ENCODE measurements at places on chromosomes 2 and 18.

- no peak for DNase-seq
These were observed 402.3 kb downstream of the THSD7B start for GRCh38 chr2:137167651-137168050.

DNA sequence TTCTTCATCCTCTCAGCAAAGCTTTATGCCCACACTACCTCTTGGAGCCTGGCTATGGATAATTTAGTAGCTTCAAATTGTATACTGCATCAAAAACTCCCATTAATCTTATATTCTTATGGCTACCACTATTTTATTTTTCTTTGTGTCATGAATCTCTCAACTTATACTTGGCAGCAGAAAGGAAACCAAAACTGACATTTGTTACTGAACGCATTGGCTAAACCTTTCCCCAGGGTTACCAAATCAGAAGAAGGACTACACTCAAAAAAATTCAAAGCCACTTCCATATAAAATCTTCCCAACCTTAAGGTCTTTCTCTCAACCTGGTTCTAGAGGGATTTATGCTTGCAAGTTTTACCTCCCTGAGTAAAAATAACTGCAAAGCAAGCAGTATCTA, 97.0 kb upstream of the REG3G start:
- no peak for DNase-seq

DNA sequence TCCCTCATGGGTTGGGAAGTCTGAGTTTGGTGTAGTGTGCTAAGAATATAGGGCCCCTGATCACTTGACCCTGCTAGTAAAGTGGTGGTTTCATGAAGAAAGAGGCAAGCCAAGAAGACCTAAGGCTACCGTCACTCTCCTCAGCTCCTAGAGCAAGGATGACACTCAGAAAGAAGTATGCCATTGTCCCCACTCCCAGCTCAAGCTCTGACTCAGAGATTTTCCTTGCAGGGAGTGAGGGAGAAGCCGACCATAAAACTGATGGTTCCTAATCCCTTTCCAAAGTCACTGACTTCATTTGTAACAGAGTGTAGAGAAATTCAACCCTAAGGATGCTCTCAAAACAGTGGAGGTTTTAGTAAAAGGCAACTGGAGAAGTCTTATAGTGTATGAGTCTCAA, 80.9 kb downstream of the ICA1L start:
- no peak for DNase-seq

- no peak for DNase-seq
These were observed 38.6 kb downstream of the FAM124B start for GRCh38 chr2:224363281-224363680.

GRCh38 chr2:223214394-223215253, 162.6 kb downstream of the KCNE4 start:
- DNase-seq, result no peak

GRCh38 chr2:455913-456312, 168.0 kb upstream of the ALKAL2 start:
- no peak for DNase-seq

- no peak for DNase-seq
These were observed 19.8 kb upstream of the TCF4 start for GRCh38 chr18:55607773-55608172.

DNA sequence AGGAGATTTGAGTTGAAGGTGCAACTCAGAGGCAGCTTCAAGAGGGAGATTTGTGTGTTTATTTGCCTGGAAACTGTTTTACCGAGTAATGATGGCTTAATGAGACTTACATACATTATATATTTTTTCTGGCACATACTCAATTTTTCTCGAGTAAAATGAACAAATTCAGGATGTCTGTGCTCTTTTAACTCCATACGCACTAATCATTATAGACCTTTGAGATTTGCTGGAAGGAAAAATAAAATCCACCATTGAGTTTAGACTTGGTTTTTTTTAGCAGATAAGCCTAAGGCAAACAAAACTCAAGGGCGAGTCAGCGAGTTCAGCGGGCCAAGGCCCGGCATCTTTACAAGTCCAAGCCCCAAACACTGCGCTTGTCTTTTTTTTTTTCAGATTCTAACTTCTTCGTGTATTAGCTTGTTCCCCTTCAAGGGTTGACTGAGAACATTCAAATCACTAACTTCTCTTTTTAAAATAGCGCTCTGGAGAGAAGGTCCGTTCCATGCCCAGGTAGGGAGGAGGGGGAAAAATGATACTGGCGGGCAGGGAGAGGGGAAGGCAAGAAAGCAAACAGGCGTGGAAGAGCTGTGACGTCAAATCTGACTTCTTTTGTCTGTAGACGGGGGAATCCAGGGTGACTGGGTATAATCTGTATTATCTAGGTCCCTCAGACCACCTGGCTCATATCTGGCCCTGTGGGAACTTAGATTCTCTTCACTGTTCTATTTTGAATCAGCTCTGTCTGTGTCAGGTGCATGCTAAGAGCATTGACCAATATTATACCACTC, 72.7 kb upstream of the MAP3K20 start:
- DNase-seq, result no peak

DNA sequence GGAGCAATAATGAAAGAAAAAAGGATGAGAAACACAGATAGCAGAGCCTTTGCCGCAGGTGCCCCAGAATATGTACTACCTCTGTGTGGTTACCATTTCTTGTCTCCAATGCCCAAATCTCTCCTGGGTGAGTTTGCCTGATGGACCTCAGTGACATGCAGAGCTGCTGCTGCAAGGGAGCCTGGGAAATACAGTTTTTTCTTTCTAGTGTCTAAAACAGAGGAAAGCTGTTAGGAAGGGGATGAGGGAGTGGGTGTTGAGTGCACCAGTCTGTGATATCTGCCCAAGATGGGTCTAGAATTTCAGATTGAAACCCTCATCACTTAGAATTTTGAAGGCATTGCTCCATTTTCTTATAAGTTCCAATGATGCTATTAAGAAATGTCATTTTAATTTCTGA, 9.9 kb upstream of the MBOAT2 start:
- DNase-seq, result no peak

- DNase-seq, result peak; percentile 65
These were observed 2.4 kb upstream of the HOXD8 start for GRCh38 chr2:176126929-176127773.

DNA sequence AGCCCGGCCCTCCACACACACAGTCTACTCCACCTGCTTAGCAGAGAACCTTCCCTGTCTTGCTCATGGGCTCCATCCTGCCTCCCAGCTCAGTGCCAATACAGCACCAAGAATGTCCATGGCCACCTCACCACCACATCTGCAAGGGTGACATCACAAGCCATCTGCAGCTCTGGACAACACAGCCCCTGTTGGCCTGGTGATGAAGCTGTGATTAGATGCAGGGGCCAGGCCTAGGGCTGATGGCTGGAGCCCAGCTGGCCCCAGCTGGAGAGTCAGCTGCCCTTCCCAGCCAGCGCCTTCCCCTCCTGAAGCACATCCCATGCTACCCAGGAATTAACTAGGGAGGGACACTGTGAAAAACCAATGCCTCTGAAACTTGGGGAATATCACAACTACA, 91.1 kb downstream of the TTC32 start:
- DNase-seq, result no peak

GRCh38 chr2:216086207-216086893, 4.6 kb downstream of the TMEM169 start:
- DNase-seq, result no peak

DNA sequence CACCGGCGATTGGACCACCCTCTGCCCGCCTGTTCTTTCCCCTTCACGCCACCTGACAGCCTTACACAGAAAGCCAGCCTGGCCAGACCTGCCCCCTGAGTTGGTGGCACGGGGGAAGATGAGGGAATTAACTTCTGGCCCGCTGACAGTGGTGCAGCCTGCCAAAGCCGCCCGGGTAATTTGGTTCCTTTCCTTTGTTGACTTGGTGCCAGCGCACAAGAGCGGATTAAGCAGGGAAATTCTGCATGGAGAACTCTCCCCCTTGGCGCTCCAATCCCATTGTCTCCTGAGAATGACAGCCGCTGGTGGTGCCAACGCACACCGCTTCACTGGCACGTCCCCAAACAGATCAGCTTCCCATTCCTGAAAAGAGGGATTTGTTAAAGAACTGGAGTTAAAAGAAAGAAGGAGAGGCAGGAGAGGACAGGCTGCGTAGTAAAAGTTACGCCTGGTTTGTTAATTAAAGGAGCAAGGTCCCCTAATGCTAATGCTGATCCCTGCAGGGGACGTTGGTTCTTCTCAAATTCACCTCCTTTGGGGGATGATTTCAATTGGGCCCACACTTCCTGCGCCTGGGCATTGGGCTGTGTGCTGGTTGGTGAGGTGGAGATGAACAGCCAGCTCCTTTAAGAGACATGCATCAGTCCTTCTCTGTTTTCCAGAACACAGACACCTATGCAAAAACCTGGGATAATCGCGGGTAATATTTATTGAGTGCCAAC, 286.8 kb downstream of the MYCN start:
- no peak for DNase-seq

GRCh38 chr2:120840795-120841487, 105.3 kb downstream of the GLI2 start:
- no peak for DNase-seq

DNA sequence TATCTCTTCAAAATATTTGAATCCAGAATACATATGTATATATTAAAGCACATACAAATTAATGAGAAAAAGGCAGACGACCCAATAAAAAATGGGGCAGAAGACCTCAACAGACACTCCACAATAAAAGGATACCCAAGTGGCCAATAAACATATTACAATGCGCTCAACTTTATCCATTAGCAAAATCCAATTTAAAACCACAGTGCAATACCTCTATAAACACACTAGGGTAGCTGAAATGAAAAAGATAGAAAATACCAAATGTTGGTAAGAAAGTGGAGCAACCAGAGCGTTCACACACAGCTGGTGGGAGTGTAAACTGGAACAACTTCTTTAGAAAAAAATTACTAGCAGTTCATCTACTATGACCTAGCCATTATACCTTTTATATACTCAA, 75.3 kb downstream of the CCDC148 start:
- DNase-seq, result no peak

DNA sequence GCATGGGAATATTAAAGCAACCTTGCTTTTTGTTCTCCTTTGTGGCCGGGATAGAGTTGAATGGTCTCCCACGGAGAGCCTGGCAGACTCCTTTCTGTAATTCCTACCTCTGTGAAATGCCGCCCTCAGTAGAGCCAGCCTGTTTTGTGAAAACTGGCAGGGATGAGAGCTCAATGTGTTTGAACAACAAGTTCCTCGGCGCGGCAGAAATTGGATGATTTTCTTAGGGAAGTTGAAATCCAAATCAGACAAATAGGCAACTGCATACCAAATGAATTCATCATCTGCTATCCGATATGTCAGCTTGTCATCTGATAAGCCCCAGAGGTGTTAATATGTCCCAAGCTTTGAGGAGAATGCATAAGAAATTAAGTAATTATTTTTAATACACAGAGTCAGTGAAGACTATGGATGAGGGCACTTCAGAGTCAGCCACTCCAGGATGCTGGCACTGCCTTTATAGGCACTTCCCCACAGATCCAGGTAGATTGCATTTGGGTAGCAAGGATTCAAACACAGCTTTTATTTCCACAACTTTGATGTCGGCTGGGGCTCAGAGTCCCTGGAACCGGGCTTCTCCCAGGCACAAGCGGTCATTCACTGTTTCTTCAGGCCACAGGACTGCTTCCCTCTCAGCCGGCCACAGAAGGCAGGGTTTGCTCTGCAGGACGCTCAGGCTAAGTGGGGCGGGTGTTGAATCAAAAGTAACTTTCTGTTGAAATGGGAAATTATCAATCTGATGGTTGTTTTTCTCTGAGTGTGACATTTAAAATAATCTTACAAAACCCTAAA, 82.8 kb upstream of the REV1 start:
- peak; percentile 32 for DNase-seq

- no peak for DNase-seq
These were observed 113.6 kb upstream of the TTC39C start for GRCh38 chr18:23900994-23901393.

- no peak for DNase-seq
These were observed 48.0 kb upstream of the MYCN start for GRCh38 chr2:15892151-15892880.

- no peak for DNase-seq
These were observed 62.2 kb downstream of the OSBPL6 start for GRCh38 chr2:178256382-178257042.

- peak; percentile 28 for DNase-seq
These were observed 3.0 kb downstream of the SH2D6 start for GRCh38 chr2:85421260-85422071.

- no peak for DNase-seq
These were observed 820 bp upstream of the MATN3 start for GRCh38 chr2:20013126-20013849.

DNA sequence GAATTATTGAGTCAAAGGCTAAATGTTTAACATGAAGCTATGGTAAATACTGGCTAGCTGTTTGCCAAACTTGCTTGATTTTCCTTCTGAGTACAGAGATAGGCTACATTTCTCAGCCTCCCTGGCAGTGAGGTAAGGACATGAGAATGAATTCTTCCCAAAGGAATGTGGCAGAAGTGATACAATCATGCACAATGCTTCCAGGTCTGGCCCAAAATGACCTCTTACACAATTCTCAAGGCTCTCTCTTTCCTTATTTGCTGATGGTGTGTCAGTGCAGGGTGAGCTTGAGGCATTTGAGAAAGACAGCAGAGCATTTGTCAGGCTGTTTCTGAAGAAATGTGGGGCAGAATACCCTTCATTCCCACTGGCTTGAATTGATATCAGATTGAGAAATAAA, 95.6 kb upstream of the NABP1 start:
- peak; percentile 89 for DNase-seq

DNA sequence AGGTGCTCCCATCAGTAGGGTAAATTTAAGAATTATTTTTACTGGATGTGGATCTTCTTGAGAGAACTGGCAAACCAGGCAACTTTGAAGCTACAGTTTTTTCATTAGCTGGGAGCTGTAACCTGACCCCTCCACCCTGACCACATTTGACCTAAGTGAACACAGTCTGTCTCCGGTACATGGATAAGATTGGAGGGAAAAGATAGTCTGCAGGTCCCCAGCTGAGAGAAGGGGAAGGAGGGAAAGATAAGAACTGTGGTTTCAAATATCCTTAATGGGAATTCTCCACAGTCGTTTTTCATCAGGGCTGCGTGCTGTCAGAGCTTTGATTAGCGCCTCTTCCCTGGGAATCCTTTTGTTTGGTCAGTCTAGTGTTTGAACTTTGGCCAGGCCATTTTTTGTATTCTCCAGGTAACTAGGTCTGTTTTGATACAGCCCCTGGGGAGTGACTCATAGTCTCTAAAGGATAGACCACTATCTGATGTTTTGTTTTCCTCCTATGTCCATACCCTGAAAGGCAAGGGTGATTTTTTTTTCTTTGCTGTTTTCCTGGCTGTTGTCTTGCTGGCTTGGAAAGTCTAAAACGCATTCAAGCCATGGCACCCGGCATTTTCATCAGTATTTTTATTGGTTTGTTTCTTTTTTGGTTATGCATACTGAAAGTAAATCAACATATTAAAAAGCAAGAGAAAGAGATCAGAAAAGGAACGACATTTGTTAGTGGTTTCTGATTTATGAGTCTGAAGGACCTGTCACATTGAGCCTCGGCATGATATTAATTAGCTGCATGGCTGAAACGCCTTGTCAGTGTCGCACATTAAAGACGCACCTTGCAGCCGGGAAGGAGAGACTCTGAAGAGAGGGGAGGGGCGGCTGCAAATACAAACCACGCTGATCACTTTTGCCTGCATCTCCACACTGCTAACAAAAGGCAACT, 183.4 kb upstream of the FN1 start:
- DNase-seq, result peak; percentile 80

- no peak for DNase-seq
These were observed 282.6 kb upstream of the FN1 start for GRCh38 chr2:215718436-215718835.
